ENCODE measurements at places on chromosomes 11 and 22.

GRCh38 chr11:10048350-10048749 is 245.7 kb downstream of the SBF2 start:
- DNase-seq: no peak

- DNase-seq: no peak
Measured at GRCh38 chr11:45428541-45429230, 142.5 kb upstream of the SYT13 start.

DNA sequence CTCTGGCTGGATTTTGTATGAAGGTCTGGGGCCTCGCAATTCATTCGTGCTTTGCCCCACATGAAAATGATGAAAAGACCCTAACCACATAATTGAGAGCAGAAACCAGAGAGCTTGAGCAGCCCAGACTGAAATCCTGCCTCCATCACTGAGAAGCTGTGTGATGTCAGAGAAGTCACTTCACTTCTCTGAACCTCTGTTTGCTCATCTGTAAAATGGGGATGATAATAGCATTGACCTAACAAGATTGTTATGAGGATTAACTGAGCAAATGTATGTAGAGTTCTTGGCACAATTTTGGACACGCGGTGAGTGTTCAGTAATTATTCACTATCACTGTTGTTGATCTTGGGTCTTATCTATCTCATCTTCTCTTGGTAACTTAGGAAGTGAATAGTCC is 56.2 kb upstream of the ASPHD2 start:
- no peak for DNase-seq

GRCh38 chr11:92969293-92969633 is 188 bp upstream of the MTNR1B start:
- no peak for DNase-seq

GRCh38 chr11:705646-706438 is at the start of gene EPS8L2:
EPS8L2 (plus strand) TSS chr11:706231; CDS start chr11:709408, 3,177 bp downstream.
- peak; percentile 94 for DNase-seq

GRCh38 chr22:24319451-24319850 is 48.8 kb downstream of the SPECC1L start:
- no peak for DNase-seq

- no peak for DNase-seq
Measured at GRCh38 chr11:80569832-80570231, 1129.0 kb upstream of the TENM4 start.

GRCh38 chr11:65546217-65546958 is 11.8 kb downstream of the LTBP3 start:
- peak; percentile 98 for DNase-seq

- DNase-seq: peak; percentile 77
Measured at GRCh38 chr11:121451178-121451985, 732 bp upstream of the SORL1 start.

DNA sequence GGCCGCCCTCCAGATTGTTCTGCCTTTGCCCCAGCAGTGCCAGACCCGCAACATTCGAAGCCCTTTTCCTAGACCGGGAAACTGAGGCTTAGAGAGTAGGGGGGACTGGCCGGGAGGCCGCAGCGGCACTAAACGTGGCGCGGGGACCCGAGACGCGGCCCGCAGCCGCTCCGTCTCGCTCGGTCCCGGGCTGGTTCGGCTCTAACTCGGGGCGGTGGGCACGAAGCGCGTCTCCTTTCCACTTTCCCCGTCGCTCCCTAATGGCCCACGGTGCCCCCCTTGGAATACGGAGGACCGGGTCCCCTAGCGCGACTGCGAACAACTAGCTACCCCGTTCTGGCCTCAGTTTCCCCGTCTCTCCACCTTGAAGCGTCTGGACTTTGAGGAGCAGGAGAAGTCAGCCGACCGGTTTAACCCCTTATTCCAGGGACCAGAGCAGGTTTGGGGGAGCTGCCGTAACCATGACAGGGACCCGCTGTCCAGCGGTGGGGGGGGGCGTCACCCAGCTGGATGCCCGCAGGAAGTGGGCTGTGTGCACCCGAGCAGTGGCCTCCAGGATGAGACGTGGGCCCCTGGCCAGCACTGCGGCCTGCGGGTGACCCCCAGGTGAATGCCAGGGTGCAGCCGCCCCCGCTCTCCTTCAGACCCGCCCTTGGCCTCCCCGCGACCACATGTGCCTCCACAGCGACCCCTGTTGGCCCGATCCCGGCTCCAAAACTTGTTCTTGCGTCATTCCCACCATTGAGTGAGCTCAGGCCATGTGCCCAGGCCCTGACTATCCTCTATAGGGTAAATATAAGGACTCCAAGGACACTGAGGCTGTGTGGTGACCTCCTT is 1.1 kb downstream of the CDC42EP1 start:
- peak; percentile 95 for DNase-seq

DNA sequence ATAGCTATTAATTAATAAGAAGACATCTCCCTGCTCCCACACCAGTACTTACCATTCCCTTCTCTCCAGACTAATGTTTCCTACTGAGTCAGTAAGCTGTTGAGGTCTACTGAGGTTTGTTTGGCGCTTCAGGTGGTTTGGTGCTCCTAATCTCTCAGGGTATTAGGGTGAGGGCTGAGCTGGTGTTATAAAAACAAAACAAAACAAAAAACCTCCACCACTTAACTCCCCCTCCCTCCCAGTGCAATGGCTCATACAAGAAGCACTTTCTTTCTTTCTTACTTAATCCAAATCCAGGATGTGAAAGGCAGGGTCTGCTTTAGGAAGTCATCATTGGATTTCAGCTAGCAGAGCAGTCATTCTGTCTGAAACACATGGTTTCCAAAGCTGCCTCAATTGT is 15.3 kb downstream of the CSTPP1 start:
- DNase-seq: no peak

GRCh38 chr11:10268746-10269488 is 25.1 kb downstream of the SBF2 start:
- DNase-seq: no peak

DNA sequence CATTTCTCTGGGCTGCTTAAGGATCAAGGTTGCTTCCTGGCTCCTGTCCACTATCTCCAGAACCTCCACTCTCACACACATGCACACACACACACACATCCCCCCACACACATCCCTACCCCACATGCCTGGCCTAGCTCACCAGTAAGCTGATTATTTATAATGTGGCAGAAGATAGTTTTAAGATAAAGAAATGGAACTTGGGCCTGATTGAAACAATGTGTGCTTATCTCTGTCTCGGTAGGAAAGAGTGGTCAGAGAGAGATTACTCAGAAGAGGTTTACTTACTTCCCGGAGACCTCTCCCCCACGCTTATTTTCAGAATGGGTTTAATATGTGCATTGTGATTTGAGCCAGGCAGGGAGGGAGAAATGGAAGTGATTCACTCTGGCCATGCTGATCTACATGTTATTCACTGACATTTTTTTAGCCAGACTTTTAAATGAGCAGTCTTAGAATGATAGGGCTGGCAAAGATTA is 422.4 kb downstream of the TENM4 start:
- no peak for DNase-seq

- DNase-seq: peak; percentile 79
Measured at GRCh38 chr22:38870312-38870741, 1.7 kb downstream of the CBX6 start.

DNA sequence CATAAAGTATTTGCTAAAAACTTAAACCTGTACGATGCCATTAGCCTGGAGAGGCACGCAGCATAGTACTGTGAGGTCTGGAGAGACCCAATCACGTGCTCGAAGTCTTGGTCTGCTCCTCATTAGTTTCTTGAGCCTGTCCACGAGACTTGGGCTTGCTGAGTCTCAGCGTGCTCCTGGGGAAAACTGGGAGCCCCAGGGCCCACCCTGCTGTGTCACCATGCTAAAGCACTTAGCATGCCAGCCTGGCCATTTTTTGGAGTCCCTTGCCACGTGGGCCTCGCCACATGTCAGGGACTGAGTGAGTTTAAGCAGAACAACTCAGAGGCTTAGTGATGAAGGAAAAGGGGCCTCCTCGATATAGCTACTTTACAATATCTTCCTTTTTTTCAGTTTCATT is 2.6 kb downstream of the CDC45 start:
- no peak for DNase-seq

DNA sequence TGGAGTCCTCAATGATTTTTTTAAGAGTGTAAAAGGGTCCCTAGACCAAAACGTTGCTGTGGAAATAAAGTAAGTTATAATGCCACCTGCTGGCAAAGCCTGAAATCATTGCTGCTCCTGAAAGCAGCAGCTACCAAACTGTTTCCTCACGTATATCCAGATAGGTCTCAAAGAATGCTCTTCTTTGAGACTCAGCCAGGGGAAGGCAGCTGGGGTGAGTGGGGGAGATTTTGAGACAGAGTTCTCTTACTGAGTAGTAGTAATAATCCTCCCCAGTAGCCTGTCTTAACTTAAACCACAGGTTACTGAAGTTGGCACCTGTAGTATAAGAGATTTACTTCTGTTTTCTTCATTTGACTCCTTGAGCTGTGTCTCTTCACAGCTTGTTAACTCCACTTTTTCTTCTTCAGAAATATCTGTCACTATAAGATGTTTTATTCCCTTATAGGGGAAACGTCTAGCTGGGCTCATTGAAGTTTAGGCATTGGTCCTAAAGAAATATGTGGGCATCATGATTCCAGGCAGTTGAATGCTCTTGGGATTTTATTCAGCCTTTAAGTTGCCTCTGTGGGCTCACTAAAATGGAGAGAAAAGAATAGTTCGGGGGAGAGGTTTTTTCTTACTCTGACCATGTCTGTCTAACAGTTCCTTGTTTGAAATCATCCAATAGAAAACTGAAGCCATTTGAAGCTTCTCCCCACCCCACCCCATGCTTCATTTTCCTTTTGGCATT is 77.9 kb downstream of the BTBD10 start:
- no peak for DNase-seq

DNA sequence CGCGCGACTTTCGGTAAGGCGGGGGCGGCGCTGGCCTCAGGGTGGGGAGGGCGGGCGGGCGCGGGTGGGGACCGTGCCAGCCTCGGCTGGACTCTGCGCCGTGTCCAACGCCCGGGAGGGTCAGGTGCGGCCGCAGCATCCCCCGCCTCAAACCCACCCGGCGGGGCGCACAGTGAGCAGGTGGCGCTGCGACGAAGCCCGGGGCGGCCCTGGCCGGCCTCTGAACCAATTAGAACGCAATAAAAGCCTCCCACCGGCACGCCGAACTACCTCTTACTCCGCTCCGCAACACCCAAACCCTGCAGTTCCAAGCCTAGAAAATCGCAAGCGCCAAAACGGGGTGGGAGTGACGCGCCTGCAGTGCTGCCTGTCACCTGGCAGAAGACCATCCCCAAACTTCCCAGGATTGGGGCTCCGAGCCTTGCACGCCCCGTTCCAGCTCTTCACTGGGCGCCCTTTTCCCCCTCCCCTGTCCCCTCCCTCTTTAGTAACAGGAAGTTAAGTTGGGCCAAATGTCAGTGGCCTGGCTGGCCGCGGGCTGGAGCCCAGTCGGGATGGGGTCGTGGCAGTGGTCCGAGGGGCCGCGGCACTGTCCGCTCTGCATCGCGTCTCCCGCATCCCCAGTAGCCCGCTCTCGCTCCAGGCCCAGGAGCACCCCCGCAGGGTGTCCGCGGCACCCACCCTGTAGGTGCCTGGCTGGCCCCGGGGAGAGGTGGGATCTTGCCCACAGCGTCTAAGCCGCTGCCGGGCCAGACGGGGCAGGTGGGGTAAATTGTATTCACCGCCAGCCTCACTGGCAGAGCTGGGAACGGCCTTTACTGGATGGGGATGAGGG is 541 bp downstream of the MICAL2 start:
- peak; percentile 68 for DNase-seq

DNA sequence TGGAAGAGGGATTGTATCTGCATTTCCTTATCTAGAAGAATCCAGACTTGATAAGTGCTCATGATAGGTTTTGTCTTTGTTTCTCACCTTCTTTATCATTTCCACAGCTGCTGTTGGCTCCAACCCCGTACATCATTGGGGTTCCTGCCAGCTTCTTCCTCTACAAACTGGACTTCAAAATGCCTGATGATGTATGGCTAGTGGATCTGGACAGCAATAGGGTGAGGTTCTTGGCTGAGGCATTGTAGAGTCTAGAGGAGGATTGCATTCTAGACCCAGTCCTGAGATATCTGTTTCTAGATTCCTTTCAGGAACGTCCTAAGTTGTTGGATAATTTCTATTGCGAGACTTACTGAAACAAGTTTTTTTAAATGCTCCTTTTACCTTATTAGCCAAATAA is 8.1 kb downstream of the MADD start:
- DNase-seq: no peak

DNA sequence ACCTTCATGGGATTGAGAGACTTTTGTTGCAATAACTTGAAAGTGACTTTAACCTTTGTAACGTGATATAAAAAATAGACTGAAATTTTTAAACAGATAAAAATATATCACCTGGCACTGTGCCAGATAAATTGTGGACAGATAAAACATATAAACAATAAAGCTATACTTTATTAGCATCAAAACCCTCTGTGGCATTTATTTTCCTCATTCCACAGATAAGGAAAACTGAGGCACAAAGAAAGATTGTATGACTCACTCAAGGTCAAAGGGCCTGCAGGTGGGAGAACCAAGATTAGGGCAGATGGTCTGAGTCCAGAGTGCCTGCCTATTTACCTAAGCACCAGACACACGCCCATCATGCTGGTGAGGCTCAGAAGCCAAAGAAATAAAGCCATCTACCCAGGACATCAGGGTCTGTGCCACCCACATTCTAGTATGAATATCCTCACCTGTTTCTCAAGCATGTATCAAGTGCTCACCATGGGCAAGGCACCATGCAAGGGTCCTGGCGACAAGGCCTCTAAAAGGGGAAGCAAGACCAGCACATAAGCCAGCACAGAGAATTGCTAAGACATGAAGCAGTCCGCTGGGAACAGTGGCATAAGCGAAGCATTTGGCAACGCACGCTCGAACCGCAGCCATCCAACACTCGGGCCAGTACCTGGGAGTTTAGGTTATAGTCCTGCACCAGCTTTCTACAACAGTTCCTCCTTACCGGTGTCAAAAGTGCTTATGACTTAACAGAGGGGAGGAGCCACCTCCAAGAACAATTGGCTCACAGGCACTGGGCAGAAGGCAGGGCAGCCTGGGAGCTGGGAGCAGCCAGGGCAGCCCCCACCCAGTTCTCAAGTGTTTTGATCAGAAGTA is 17.6 kb downstream of the MYH9 start:
- DNase-seq: no peak

DNA sequence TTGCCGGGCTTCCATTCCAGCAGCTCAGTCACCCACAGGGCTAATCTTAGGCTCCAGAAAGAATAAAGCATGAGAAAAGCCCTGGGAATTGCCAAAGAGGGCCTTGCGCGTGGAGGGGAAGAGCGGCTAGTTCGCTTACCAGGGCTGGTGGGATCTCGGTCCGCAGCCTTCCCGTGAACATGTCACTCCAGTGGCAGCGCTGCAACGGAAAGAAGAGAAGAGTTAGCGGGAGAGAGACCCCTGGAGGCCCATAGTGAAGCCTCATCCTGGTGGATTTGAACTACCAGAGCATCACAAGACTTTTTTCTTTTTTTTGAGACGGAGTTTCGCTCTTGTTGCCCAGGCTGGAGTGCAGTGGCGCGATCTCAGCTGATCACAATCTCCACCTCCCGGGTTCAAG is 18.0 kb downstream of the RANGAP1 start:
- DNase-seq: no peak

Data from right lobe of liver (tissue), 6 donors.